ENCODE measurements at places on chromosomes 6 and 20.

- no peak for DNase-seq
These were observed 203.8 kb upstream of the LRFN2 start for GRCh38 chr6:40791004-40791403.

GRCh38 chr20:40617594-40617993, 71.4 kb downstream of the MAFB start:
- no peak for DNase-seq

GRCh38 chr6:56155634-56156141, 91.7 kb downstream of the COL21A1 start:
- DNase-seq, result no peak

DNA sequence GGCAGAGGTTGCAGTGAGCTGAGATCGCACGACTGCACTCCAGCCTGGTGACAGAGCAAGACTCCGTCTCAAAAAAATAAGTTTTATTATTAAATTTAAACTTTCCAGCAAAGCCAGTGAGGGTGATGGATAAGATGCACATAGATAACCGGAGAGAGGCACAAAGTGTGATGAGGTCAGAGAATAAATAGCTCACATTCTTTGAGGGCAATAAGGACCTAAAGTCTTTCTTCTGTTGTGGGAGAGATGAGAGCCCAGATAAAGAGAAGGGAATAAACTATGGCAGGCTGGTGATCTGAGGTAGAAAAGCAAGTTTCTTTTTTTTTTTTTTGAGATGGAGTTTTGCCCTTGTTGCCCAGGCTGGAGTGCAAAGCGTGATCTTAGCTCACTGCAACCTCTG, 20.6 kb upstream of the EZR start:
- no peak for DNase-seq

DNA sequence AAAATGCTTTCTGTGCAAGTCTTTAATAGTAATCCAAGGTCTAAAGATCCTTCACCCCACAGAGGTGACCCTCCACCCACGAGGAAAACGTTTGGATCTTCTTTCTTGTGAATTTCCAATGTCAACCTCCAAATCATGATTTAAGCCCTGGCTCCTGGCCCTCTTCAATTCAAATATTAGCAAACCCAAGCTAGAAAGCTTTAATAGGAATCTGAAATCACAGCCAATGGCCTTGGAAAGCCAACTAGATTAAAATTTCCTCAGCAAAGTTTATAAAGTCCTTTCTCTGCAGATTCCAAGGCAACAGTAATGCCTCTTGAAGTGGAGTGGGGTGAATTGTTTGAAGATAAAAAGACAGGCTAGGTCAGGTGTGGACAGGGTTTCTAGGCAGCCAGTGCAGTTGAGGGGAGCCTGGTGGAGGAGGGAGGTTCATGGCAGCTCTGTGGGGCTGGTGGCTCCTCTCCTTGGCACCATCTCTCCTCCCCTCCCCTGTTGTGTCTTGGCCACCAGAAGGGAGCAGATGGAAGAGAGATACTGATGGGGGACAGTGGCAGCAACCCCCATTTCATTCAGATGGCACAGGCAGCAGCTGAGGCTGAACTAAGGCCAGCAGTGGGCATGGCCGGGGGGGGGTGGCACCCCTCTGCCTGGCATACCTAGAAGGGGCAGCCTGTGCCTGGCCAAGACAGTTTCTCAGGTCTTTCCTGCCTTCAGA, 12.0 kb upstream of the UQCC2 start:
- DNase-seq, result no peak

DNA sequence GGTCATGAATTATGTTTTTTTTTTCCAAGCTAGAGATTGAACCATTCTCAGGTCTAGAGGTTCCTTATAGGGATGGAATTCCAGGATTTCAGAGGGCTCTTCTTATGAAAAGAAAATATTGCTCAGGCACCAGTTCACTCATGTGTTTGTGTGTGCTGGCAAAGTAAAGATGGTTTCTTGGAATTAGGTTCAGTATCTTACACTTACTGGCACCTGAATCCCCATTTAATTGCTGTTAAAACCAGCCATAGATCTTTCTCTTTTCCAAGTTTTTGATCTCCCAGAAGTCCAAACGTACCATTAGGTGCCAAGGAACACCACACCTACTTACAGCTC, 508.4 kb downstream of the CDH26 start:
- no peak for DNase-seq

GRCh38 chr6:43942011-43942442, 172.0 kb downstream of the VEGFA start:
- no peak for DNase-seq

GRCh38 chr20:15205028-15205427, 867.6 kb upstream of the FLRT3 start:
- no peak for DNase-seq

DNA sequence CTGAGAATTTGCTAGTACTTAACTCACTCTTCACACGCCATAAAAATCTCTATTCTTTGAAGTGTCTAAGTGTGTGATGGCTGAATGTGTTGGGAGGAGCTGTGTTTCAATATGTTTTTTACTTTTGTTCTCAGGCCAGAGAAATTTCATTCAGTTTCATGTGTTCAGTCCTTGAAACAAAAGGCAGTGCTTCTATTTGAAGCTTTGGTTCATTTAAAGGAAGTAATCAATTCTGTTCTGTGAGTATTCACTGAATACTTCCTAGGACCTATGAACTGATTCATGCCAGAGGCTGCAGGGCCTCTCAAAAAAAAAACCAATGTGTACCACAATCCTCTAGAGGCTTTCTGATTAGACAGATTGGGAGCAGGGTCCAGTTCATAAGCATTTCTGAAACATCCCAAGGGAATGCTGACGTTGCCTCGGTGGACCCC, 12.4 kb upstream of the F13A1 start:
- no peak for DNase-seq

DNA sequence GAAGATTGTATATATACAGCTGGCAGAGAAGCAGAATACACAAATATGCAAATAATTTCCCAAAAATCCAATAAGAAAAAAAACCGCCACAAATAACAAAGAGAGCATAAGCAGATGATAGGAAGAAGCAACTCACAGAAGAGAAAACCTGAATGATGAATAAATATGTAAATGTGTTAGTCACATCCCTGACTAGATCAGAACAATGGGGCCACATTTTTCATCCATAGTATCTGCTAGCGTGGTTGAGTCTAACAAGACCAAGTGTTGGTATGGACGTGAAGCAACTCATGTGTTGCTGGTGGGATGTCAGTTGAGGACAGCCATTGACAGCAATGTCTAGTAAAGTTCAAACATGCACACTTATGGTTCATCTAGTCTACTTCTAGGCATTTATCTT, 3.9 kb upstream of the SLC22A3 start:
- no peak for DNase-seq

GRCh38 chr6:40450483-40450882, 136.7 kb downstream of the LRFN2 start:
- no peak for DNase-seq

- DNase-seq, result no peak
These were observed 14.2 kb downstream of the RAB23 start for GRCh38 chr6:57207872-57208271.

DNA sequence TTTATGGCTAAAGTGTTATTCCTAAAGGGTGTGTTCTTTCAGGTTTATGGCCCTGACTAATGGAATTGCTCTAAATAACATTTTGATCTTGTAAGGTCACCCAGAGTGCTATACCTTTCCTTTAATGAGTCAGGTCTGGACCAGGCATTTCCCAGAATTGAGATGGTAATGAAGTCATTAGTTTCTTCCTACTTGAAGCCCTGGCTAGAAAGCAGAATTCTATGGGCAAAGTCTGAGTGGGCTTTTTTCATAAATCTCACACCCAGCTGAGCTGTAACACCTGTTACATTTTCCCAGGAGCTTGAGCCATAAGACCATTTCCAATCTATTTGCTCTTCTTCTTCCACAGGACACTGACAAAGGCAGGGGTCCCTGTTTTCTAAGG, 122.0 kb upstream of the ID4 start:
- DNase-seq, result no peak

DNA sequence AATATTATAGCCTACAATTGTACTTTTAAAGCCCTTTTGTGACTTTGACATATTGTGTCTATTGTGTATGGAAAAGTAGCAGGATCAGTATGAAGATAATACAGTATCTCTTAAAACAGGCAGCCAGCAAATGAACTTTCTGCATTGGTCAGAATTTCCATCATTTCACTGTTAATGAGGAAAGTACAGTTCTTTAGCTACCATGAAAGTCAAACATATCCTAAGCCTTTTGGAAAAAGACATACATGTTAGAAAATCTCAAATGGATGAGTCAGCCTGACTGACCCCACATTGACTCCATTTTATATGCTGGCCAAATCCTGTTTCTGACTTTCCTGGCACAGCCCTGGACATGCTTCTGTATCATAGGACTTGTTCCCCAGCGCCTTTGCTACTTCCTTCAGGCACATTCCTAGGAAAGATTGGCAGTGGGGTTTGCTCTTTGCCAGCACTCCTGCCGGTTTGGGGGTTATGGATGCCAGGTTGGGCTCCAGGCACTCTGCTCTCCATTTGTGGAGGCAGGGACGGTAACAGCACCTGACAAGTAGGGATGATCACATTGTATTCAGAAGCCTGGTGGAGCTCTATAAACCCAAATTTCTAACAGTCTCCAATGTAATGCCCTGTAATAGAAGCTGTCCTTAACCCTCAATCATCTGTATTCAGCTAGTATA, 43.7 kb downstream of the TOP1 start:
- no peak for DNase-seq

DNA sequence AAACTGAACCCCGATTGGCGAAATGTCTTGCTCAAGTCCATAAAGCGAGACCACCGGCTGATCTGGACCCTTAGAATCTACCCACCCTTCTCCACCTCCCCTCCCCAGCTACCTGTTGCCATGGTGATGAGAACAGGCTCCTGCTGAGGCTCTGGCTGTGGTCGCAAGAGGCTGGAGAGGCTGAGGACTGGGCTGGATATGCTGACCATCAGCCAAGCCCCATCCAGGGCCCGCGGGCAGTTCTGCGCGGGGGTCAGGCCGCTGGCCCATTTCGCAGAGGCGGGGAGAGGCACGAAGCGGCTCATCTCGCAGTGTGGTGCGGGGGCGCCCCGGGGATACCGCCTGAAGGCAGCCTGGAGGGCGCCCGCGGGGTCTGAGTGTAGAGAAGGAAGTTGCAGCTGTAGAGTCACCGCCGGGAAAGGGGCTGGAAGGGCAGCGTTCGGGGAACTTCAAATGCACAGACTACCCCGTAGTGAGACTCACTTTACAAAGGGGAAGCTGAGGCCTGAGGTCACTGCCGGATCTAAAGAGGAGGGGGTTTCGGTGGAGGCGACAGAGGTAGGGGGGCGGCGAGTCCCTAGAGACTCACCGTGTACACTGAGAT, 671 bp downstream of the TAPBP start:
- DNase-seq, result no peak

DNA sequence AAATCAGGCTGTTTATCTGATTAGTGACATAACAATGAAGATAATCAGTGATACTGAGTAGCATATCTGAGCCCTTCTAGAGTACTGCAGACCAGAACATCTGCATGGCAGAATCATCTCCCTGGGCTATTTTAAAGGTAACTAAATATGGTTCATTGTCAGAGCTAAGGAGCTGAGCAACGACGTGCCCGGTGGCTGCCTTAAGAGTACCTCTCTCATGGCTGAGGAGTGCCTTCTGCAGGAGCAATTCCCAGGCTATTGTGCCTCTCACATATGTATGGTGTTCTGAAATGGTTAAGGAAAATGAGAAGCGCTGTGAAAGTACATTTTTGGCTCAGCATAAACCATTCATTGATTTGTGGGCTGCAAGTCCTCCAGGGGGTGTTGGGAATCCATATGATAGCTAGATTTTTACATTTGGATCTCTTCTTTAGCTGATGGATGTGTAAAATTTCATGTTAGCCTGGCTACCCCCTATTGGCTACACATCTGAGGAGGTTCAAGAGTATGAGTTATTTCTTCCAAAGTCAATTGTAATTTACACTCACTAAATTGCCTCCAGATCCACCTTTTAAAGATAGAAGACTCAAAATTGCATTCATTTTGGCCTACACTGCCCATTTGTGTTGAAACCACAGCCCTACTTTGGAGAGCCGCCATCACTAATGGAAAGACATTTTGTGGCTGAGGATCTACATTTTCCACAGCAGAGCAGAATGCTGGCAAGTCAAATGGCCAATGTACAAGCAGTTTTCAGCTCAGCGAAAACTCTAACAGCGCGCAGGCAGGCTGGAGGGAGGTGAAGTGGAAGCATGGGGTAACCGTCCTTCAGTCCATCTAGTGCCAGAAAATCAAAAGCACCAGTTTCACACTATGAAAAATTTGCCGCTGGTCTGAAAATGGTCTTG, 198.0 kb downstream of the SIM1 start:
- DNase-seq, result no peak

DNA sequence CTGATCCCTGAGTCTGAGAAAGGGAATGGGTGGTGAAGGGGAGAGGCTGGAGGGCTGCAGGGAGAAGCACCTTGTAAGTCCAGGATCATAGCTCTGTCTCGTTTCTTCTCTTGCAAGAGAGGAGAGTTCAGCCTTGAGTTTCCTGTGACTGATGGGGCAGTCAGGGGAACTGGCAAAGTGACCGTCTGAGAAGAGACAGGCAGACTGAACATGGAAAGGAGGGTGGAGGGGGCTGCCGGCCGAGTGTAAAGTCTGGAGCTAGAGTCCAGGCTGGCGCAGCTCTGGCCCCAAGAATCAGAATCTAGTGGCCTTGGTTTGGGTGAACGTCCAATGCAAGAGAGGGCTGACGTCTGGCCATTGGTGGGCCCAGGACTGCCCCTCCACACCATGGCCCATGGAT, 72.5 kb downstream of the TCP11 start:
- DNase-seq, result no peak

GRCh38 chr20:13401596-13401995, 180.5 kb downstream of the ISM1 start:
- no peak for DNase-seq

DNA sequence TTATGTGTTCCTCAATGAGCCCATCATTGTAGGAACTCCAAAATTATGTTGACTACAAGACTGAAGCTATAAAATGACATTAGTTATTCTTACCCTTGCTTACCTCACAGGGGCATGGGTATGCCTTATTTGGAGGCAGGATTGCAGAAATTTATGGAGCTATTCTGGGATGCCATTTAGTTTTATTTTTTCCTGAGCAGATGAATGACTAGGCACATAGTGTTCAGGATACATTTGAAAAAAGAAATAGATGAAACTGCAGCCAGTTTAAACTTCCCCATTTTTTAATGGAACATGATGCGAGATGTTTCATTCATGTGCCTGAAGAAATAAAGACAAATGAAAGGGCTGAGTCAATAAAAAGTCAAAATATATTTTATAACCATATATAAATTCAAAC, 399.2 kb upstream of the JAG1 start:
- DNase-seq, result no peak

GRCh38 chr6:20448828-20449227, 47.1 kb downstream of the E2F3 start:
- no peak for DNase-seq

DNA sequence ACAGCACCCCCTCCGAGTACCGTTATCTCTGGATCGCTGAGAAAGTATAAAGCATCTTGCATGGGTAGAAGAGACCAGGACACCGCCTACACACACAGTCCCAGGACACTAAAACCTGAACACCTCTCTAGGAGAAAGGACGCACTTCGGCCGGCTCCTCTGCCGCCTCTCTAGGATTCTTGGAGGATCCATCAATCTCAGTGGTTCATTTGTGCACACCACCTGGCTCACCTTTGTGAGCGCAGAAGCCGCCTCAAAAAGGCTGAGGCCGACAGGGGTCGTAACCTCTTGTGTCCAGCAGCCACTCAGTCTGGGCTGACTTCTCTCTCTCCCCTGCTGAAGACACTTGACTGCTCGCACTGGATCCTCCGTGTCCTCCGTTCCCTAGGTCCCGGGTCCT, 13.5 kb downstream of the ZSCAN23 start:
- DNase-seq, result no peak

GRCh38 chr20:49965781-49966305, 16.9 kb upstream of the SNAI1 start:
- DNase-seq, result no peak
